ENCODE measurements at places on chromosomes 1 and 21.

DNA sequence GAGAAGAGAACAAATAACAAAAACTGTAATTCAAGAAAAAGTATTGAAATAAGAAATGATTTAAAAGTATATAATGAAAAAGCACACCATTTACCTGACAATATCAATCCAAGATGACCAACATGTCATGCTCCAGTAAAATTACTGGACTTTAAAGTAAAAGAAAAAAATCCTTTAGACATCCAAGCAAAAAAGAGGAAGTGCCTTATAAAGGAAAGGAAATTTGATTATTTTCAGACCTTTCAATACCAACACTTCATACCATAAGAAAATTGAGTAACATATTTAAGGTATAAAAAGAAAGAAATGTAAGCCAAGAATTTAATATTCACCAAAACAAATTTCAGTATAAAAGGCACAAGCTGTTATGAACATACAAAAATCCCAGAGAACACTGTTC is 46.2 kb upstream of the SSX2IP start:
- DNase-seq: no peak

GRCh38 chr1:16938351-16939321 is 16.9 kb downstream of the CROCC start:
- no peak for DNase-seq

DNA sequence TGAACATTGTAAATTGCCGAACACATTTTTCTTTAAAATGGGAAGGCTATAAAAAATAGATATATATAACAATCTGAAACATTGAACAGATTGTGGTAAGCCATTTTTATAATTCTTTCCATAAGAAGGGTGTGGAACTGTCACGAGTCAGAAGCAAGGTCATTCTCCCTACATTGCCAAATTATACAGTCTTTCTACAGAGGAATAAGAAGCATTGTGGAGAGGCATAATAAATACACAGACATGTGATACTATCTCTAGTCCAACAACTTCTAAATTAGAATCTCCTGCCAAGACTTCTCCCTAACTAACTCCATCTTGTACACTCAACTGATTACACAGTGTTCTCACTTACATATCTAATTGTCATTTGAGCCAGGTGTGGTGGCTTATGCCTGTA is 227.9 kb downstream of the CENPF start:
- no peak for DNase-seq

DNA sequence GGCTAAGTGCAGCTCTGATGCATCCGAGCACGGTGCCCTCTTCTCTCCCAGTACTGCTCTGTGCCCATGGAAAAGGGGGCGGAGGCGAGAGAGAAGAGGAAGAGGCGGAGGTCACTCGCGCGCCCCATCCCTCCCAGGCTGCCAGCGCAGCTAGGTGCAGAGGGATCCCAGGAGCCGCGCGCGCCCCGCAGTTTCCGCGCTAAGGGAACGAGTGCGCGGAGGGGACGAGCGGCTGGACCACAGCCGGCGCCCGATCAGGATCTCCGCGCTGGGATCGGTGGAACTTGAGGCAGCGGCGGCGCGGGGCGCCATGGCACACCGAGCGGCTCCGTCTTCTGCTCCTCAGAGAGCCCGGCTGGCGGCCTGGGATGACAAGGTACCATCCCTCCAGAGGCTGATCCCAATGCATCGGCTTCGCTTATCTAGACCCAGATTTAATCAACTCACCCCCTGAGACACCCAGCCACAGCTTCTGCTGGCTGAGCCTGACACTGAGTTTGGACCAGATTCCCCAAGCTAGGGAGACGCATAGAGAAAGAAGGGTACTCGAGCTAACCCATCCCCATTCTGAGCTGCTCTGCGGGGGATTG is at the start of gene PTGFR:
PTGFR (plus strand) TSS at position 114 of the 590 bp plus-strand sequence. CDS start 1,770 bp downstream, outside the sequence.
- no peak for DNase-seq

GRCh38 chr21:26388731-26389231 is 184.3 kb downstream of the CYYR1 start:
- DNase-seq: no peak

GRCh38 chr1:9229549-9229948 is 5.0 kb upstream of the H6PD start:
- DNase-seq: no peak

DNA sequence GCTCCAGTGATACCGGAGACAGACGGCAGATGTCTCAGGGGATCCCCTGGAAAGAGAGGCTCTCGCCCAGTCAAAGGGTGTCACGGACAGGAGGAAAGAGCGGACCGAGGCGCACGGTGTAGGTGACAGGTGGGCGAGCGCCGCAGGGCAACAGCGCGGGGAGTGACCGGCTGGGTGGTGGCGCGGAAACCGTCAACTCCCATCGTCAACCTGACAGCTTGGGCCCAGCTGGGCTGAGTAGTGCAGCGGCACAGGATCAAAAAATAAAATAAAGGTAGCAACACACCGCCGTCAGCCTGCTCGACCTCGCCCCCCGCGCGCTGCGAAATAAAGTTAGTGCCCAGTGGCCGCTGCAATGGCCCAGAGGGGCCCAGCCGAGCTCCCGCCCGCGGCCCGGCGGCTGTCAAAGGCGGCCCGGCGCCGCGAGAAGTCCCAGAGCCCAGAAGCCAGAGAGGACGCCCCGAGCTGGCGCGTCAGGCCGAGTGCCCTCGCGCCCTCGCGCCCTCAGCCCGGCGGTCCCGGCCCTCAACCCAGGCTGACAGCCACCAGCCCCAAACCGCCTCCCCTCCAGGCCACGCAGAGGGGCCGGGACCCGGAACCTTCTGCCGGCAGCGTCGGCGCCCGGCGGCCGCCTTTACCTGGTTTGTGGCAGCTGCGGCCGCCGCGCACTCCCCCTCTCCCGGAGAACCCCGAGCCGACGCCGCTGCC is at the start of gene LYST:
LYST (minus strand) TSS at position 702 of the 708 bp plus-strand sequence. CDS start 36,489 bp downstream, outside the sequence.
- DNase-seq: peak; percentile 44

DNA sequence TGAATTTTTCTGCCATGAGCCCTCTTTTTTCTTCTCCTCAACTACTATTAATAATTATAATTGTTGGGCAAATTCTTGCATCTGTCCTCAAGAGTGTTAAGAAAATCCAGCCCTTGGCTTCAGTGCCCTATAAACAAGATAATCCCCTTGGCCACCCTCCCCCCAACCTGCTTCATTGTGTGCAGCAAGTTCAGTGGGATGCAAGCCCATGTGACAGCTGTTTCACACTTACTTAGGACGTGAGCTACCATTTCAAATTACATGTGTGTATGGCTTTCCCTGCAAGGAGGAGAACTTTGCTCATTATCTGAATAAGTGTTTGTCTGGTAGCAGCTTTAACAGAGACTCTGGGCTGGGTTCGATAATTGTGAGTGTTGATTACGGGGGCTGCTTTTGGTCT is 276.2 kb downstream of the CACNA1E start:
- no peak for DNase-seq

DNA sequence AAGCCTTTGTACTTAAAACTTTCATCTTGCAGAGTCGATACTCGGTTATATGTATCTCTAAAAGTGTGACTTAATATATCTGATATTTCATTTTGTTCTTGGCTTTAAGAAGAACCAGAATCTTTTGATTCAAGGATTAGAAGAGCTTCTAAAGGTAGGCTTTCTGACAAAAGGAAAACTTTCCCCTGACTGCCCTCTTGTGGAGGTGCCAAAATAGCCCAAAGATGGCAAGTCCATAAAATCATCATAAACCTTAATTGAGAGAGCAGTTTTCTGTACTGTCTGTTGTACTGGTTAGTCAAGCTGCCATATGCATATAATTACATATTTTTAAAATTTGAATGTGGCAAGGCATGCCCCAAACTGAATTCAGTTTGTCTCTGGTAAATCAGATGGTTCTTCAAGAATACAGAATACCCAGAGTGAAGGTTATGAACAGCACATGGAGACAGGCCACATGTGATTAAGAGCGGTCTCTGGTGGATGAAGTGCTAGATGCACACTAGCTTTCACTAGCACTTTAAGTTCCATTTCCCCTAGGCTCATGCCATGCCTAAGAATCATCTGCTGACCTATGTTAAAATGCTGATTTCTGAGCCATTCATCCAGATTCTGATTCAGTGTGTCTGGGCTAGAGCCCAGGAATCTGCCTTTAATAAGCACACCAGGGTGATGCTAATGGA is 27.7 kb upstream of the ELAVL4 start:
- DNase-seq: no peak

- DNase-seq: peak; percentile 45
Observed at GRCh38 chr21:21200103-21200938, 202.1 kb downstream of the NCAM2 start.

- no peak for DNase-seq
Observed at GRCh38 chr1:2304921-2305681, 77.0 kb downstream of the SKI start.
